ENCODE measurements at places on chromosomes 16 and 17.

- DNase-seq = no peak
Observed at GRCh38 chr16:11160676-11161115, 95.3 kb downstream of the SOCS1 start.

GRCh38 chr17:15351925-15352324 lies 10.5 kb upstream of the TEKT3 start:
- DNase-seq = no peak

GRCh38 chr16:57000271-57001025 lies 11.1 kb downstream of the NLRC5 start:
- peak; percentile 50 for DNase-seq

GRCh38 chr17:38508954-38509771 lies 80.9 kb downstream of the ARHGAP23 start:
- peak; percentile 72 for DNase-seq

DNA sequence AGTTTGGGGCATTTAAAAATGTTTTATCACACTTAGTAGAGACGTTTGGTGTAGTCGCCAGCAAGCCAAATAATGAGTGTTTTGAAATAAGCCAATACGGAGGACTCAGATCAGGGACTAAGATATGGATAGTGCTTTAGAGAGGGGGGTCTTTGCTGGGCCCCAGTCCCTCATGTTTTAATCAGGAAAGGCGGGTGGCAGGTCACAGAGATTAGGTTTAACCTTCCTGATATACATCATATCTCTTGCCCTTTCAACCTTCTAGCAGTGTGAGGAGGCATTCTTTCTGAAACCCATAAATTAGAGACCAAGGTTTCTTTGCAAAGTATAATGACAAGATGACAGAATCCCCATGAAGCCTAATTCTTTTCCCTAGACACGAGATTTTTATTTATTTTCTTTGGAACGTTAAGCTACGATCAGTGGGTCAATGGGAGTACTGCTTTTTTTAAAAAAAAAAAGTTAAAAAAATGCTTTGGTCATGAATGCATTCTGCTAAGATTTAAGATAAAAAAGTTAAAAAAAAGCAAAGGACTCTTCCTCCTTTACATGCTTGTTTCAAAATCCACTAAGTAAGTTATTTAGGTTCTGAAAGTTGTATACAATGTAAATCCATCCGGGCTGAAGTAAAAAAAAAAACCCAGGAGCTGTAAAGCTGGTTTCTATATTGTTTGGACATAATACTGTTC lies 572.1 kb upstream of the SALL1 start:
- no peak for DNase-seq

DNA sequence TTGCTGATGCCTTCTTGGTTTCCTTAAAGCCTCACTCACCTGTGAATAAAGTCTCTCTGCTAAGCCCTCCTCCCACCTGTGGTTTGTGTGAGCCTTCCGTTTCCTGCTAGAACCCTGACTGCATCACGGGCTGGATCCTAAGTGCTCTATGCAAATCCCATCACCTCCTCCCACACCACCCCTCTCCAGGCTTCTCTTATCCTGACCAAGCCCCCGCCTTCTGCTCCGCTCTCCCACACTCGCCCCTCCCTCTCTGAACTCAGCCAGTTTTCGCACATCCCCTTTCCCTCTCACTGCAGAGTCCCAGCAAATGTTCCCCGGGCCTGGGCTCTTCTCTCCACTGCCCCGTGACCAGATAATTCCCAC lies 51.8 kb downstream of the PIMREG start:
- DNase-seq = no peak
